ENCODE measurements at places on chromosomes 5 and 9. TPM values are rescaled to one million over a fixed set of nuclear protein-coding genes. Genes with fewer than 3 reads are reported as not detected.

GRCh38 chr5:56482363-56482762 lies 249.2 kb upstream of the ANKRD55 start:
- DNase-seq = no peak

DNA sequence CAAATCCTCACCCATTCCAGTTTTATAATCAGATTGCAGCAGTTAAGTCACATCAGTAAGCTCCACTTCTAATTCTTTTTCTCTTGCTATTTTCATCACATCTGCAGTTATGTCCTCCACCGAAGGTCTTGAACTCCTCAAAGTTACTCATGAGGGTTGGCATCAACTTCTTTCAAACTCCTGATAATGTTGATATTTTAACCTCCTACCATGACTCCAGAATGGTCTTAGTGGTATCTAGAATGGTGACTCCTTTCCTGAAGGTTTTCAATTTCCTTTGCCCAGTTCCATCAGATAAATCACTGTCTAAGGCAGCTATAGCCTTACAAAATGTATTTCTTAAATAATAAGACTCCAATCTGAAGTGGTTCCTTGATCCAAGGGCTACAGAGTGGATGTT lies 53.8 kb upstream of the EDIL3 start:
- DNase-seq = no peak

DNA sequence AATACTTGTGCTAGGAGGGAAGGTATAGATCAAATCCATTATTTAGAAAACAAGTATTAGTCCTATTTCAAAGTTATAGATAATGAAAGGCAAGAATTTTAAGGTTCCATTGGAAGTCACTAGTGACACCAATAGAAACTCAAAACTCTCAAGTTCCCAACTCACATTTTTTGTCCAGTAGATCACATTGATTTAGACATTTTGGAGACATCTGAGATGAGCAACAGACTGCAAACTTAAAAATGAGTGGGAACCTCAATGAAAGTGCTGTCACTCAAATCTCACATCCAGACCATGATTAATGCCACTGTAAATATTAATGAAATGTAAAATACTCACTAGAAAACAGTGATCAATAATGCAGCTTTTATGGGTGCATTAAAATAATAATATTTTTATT lies 405.0 kb downstream of the ENC1 start:
- DNase-seq = no peak

- DNase-seq = no peak
Observed at GRCh38 chr5:17305964-17306725, 88.7 kb downstream of the BASP1 start.

CDH6 gene
- 3.0 TPM for total RNA-seq

GRIA1 gene
- total RNA-seq = 0.83 TPM

TMEM171 gene
- total RNA-seq = not detected

Measured in esophagus muscularis mucosa (tissue), 4 donors.